ENCODE measurements at places on chromosomes 5 and 9. TPM values are rescaled to one million over a fixed set of nuclear protein-coding genes. Genes with fewer than 3 reads are reported as not detected.

GRCh38 chr5:107012371-107012770, 658.4 kb downstream of the EFNA5 start:
- DNase-seq = no peak

DNA sequence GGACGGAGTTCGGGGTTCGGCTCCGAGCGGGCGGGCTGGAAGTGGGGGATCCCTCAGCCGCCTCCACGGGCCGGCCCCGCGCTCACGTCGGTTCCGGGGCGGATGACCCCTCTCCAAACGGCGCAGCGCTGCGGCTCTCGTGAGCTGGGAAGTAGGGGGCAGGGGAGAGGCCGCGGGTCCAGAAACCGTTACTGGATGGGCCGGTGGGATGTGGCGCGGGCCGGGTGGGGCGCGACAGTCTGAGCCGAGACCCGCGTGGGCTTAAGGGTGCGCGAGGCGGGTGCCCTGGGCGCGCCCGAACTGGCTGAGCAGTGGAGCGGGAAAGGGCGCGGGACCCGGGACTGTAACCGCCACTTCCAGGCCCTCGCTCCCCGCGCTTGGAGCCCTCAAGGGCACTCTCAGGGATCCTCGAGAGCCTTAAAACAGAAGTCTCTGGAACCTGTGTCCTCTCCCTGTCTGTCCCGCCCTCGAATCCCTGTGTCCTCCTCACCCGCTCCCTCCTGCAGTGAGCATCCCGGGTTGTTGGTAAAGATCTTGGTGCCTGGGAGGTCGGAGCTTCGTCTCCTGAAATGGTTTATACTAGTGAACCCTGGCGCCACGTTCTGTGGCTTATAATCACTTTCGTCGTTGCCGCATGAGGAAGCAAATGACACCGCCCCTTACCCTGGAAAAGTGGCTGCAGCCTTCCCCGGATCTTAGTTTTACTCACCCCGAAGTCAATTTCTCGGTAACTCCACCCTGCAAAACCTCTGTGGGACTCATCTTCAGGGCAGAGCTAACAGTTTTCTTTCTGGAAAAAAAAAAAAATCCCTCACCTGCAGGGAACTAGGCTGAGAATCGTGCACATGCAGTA, 571 bp upstream of the MARCHF11 start:
- no peak for DNase-seq

GRCh38 chr5:35678661-35679060, 61.0 kb downstream of the SPEF2 start:
- no peak for DNase-seq

DNA sequence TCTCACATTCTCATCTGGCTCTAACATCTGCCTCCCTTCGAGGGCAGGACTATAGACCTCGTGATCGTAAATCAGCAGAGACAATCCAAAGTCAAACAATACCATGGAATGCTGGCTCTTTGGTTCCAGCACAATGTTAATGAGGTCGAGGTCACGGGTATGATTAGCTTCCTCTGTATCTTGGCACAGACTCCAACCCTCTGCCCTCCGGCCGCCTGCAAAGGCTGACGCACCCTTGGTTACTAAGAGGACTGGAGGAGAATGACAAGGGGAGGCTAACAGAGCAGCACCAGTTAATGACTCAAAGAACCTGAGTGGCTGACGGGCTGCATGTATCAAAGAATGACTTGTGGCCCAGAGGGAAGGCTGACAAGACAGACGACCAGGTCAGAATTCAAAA, 10.1 kb downstream of the LHFPL2 start:
- peak; percentile 98 for DNase-seq

- no peak for DNase-seq
Observed at GRCh38 chr9:127022913-127023660, 99.3 kb downstream of the ANGPTL2 start.

DNA sequence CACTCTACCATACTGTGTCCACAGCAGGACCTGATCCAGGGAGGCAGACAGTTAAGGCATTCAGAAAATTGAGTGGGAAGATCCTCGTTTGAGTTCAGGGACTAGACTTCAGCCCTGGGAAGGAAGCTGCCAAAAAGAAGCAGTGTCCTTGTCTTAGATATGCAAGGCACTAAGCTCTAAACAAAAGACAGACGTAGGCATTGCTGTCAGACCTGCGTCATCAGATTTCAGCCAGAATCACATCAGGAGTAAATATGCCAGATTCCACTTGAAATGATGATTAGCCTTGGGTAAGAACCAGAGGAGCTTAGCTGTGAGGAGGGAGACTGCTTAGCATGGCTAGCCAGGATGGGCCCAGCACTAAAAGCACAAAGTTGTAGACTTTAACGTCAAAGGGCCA, 56.7 kb downstream of the MAMDC2 start:
- DNase-seq = no peak

TIMD4 gene
- not detected for polyA plus RNA-seq

COL23A1 gene
- polyA plus RNA-seq = 0.02 TPM

CNTNAP3B gene
- polyA plus RNA-seq = 6.9 TPM

CDX1 gene
- polyA plus RNA-seq = not detected

Data from mammary epithelial cell (primary cell).